ENCODE measurements at places on chromosomes 11 and 22. TPM values are rescaled to one million over a fixed set of nuclear protein-coding genes. Genes with fewer than 3 reads are reported as not detected.
A peak's percentile ranks its signal among the peaks of the same experiment; 100 is the strongest.

The NXPE4 gene
- not detected for total RNA-seq

DNA sequence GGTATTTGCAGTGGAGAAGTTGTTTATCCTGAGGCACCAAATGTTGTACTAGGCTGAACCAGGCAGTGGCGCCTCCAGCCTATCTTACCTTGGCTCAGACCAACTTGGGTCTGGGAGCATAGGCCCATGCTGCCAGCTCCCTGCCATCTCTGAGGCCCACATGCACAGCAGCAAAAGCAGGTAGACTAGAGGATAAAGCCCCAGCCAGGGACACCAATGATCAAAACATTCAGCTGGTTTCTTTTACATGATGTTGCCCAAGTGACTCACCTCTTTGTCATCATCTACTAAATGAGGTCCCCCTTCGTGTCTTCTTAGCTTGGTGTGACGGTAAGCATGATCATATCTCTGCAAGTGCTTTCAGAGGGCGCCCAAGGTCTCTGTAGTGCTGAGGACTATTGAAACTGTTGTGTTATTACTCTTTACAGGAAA is 112.1 kb upstream of the DRD2 start:
- DNase-seq: no peak

GRCh38 chr22:49826603-49827270 is 936 bp downstream of the BRD1 start:
- peak; percentile 89 for DNase-seq

DNA sequence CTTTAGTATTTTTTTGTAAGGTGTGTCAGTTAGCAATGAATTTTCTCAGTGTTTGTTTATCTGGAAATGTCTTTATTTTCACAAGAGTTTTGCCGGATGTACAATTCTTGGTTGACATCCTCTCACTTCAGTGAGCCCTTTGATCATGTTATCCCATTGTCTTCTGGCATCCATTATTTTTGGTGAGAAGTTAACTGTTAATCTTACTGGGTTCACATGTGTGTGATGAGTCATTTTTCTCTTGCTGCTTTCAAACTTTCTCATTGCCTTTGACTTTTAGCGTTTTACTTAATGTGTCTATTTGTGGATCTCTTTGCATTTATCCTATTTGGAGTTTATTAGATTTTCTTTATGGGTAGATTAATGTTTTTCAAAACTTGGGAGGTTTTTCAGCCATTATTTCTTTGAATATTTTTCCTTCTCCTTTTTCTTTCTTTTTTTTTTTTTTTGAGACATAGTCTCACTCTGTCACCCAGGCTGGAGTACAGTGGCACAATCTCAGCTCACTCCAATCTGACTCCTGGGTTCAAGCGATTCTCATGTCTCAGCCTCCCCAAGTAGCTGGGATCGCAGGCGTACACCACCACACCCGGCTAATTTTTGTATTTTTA is 100.5 kb upstream of the RRM1 start:
- DNase-seq: no peak

GRCh38 chr22:44109416-44109815 is 71.3 kb upstream of the PARVG start:
- peak; percentile 20 for DNase-seq

GRCh38 chr11:61332281-61332796 is 566 bp downstream of the DDB1 start:
- DNase-seq: no peak

The POU2AF3 gene
- 2.0 TPM for total RNA-seq

GRCh38 chr11:65505466-65506289 is 6.8 kb downstream of the MALAT1 start:
- DNase-seq: peak; percentile 78

All from posterior vena cava (tissue), 2 donors.